ENCODE measurements at places on chromosomes 3 and 15.
A peak's percentile ranks its signal among the peaks of the same experiment; 100 is the strongest.

DNA sequence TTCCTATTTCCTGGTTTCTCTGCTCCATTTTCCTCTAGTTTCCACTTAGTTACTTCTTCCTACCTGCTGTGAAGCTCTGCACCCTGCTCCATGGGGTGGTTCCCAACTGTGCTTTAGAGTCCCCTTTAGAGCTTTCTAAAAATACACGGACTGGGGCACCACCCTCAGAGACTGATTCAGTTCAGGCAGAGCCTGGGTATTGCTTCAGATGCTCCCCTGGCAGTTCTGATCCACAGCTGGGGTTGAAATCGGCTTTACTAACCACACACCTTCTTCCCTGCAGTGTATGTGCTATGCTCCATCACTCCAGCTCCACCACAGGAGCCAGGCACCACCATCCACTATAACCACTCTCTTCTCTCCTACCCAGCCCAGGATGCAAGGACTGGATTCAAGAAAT is 12.6 kb downstream of the ANP32A start:
- DNase-seq = no peak

DNA sequence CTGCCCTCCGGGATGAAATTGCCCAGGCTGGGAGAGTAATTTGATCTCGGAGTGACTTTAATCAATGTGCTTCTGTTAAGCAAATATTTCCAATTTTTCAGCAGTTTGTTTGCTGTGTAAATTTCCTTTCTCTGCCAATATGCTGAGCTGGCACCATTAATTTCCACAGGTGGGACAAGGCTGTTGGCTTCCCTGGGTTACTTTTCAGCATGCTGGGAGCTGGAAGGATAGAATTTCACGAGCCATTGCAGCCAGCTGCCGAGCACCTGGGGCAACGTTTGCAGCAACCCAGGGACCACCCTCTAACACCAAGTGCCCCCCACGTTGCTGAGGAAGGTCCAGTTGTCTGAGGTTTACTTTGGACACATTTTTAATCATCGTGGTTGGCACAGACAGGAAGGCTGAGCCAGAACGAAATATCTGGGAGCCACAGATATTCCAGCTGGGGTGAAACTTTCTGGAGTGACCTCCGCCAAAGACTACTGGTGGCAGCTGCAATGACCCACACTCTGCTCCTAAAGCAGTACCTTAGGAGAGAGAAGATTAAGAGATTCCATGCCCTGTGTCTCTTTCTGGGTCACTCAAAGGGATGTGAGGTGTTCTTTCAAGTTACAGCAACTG is 293.3 kb upstream of the RGMA start:
- DNase-seq = no peak

DNA sequence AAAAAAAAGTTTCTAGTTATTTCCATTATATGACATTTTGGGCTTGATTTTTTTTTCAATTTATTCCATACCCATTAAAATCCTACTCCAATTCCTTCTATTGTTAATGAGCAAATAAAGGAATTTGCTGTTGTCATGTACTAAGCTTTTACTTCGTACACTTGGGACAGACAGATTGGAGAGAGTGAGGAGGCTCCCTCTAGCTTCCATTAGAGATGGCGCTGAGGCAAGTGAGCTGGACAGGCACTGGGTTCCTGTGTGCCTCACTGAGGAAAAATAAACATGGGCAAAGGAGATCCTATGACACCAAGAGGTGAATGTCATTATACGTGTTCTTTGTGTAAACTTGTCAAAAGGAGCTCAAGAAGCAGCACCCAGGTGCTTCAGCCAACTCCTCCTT is 441.1 kb upstream of the MDFIC2 start:
- DNase-seq = no peak

GRCh38 chr3:143139762-143140161 is 20.2 kb downstream of the CHST2 start:
- DNase-seq = no peak

GRCh38 chr3:134707908-134708597 is 57.2 kb upstream of the KY start:
- no peak for DNase-seq

- no peak for DNase-seq
These were observed 105.0 kb upstream of the GOLGA6L6 start for GRCh38 chr15:20646529-20647142.

- DNase-seq = no peak
These were observed 18.7 kb downstream of the MFSD1 start for GRCh38 chr3:158820521-158820920.

DNA sequence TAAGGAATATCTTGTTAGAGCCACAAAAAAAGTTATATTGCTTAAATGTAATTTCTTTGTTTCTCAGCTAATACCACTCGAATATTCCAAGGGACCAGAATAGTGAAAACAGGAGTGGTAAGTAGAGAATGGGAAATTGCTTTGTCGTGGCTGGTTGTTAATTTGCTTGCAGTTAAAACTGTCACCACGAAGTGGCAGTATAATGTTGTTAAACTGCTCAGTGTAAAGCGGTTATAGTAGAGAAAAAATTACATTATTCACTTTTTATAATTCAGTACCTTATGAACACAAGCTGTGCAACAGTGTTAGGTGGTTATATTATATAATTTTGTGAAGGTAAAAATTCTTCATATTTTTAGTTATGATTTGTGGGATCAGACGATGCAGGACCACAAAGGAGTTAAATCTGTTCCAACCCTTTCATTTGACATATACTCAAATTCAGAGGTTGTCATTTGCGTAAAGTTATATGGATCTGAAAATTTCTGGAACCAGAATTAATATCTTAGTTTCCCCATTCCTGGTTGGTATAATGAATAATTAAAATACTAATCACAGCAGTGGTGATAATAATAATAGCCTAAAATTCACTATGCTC is 171.8 kb downstream of the FEZF2 start:
- DNase-seq = no peak

DNA sequence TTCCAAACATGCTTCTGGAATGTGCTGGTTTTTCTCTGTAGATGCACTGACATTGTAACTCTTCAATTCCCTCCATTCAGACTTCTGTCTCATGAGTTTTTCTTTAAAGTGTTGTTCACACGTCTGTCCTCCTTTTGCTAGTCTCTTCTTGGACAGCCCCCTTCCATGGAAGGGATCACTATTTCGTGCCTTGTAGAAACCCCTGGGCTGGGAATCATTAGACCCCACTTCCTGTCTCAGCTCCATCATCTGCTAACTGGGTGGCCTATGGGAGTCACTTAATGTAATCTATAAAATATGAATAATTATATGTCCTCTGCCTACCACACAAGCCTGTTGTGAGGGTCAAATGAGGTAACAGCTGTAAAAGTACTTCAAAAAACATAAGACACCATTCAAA is 110.6 kb downstream of the THSD4 start:
- DNase-seq = no peak

GRCh38 chr3:142929890-142930289 is 33.6 kb downstream of the PAQR9 start:
- DNase-seq = no peak

GRCh38 chr15:72599855-72600464 is 54.5 kb upstream of the GOLGA6B start:
- peak; percentile 40 for DNase-seq

DNA sequence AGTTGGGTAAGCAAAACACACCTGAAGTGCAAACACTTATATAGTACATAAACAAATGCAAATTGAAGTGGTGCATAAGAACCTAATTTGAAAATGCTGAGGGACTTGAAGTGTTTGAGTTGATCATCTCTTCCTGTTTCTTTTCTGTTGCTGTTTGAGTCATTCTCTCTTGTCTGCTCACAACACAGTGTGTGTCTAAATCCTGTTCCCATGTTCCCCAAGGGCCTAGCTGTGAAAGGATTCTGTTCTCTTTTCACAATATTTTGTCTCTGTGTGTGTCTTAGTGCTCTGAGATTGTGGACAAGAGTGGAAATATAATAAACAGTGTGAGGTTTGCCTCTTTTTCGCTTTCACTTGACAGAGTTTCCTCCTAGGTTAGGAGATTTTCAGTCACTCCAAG is 6.1 kb downstream of the CD96 start:
- DNase-seq = no peak

DNA sequence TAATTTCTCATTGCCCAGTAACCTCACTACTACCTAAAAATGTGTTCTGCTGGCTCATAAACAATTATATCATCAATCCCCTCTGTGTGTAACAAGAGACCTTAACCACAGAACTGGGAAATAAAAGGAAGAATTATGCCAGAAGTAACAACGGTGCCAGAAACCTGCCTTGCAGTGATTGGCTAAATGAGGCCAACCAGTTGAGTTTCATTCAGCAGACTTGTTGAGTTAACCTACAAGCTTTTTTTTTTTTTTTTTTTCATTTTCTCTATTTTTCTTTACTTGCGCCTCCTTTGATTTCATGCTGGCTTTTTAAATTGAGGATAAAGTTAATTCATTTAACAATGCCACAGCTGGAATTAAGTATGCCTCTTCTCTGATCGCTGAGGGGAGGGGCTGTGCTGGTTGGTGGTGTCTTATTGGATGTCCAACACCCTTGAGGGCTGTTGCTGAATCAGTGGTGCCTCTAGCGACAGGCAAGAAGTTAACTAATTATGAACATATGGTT is 30.0 kb upstream of the GMNC start:
- no peak for DNase-seq
